Glutamatergic neuron (in vitro differentiated cells): ENCODE measurements at places on chromosomes 6 and 20. TPM values are rescaled to one million over a fixed set of nuclear protein-coding genes. Genes with fewer than 3 reads are reported as not detected.
A peak's percentile ranks its signal among the peaks of the same experiment; 100 is the strongest.

GRCh38 chr6:49606721-49607390 lies 29.8 kb downstream of the RHAG start:
- H3K4me1 ChIP-seq: no peaks in the 10 kb centered on the region
- no peaks in the 10 kb centered on the region for H3K36me3 ChIP-seq
- H3K27ac ChIP-seq: no peak overlapping the region

- no peak for DNase-seq
- H3K27me3 ChIP-seq: no peaks in the 10 kb centered on the region
Observed at GRCh38 chr20:11210611-11211010, 536.8 kb upstream of the JAG1 start.

ADGRF1 gene
- total RNA-seq: not detected

MBOAT1 gene
- not detected for total RNA-seq

- H3K4me1 ChIP-seq: peaks cover 48% of the 10 kb centered on the region
- no peak overlapping the region for H3K27ac ChIP-seq
- no peak for DNase-seq
- peaks cover 6% of the 10 kb centered on the region for H3K27me3 ChIP-seq
- H3K4me3 ChIP-seq: no peak overlapping the region
Observed at GRCh38 chr6:111842271-111842822, 30.9 kb downstream of the FYN start.

DNA sequence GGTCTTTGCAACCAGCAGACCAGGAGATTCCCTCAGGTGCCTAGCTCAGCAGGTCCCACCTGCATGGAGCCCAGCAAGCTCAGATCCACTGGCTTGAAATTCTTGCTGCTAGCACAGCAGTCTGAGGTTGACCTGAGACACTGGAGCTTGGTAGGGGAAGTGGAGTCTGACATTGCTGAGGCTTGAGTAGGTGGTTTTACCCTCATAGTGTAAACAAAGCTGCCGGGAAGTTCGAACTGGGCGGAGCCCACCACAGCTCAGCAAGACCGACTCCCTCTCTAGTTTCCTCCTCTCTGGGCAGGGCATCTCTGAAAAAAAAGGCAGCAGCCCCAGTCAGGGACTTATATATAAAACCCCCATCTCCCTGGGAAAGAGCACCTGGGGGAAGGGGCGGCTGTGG lies 34.3 kb downstream of the PRSS35 start:
- H3K27me3 ChIP-seq: no peaks in the 10 kb centered on the region
- no peak overlapping the region for H3K4me3 ChIP-seq
- H3K36me3 ChIP-seq: peaks cover 4% of the 10 kb centered on the region
- no peak for DNase-seq
- no peak overlapping the region for H3K27ac ChIP-seq

DNA sequence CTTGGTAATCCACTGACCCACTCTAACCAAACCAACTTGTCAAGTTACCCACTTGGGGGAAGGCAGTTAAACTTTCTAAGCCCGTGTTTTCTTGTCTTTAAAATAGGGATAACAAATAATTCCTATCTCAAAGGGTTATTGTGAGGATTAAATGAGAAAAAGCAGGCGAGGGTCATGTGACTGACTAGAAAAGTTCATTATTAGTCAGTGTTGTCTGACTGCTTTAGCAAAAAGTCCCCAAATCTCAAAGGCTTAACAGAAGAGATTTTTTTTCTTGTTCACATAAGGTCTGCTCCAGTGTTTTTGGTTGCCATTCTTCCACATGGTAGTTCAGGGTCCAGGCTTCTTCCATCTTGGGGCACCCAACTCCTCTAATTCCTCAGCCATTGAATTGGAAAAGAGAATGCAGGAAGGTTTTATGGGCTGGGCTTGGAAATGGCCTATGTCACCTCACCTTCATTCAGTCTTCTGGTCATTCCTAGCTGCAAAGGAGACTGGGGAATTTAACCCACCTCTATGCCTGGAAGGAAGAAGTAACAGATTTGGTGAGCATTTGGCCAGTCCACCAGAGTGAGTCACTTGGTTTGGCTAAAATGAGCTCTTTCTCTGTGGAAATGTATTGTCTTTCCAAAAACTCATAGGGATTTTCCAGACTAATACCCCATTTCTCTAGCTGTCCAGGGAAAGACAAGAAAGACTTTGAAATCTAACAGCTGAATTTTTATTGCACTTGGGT lies 77.0 kb downstream of the CAP2 start:
- no peak overlapping the region for H3K4me3 ChIP-seq
- H3K4me1 ChIP-seq: peaks cover 5% of the 10 kb centered on the region
- no peaks in the 10 kb centered on the region for H3K36me3 ChIP-seq
- no peak for DNase-seq

GRCh38 chr6:20332441-20333006 lies 69.2 kb upstream of the E2F3 start:
- peak; percentile 20 for DNase-seq
- no peak overlapping the region for H3K27ac ChIP-seq
- H3K27me3 ChIP-seq: no peaks in the 10 kb centered on the region
- H3K36me3 ChIP-seq: no peaks in the 10 kb centered on the region

DNA sequence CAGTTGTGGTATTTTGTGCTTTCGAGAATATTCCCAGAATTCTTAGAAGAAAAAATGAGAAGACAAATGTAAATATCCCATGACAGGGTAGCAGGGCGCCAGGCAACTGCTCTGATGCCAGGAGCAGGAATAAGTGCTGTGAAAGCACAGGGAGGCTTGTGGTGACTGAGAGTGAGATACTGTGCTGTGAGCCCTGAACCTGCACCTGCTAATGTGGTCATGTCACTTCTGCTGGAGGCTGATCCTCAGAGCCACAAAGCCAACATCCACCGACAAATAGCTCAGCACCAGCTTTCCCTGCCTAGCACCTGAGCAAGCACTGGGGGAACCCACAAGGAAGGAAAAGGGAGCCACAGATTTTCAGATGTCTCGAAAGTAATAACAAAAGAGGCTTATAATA lies 368.6 kb upstream of the CDH4 start:
- H3K4me1 ChIP-seq: peaks cover 6% of the 10 kb centered on the region
- H3K36me3 ChIP-seq: no peaks in the 10 kb centered on the region
- peaks cover 3% of the 10 kb centered on the region for H3K27me3 ChIP-seq
- no peak overlapping the region for H3K4me3 ChIP-seq

DNA sequence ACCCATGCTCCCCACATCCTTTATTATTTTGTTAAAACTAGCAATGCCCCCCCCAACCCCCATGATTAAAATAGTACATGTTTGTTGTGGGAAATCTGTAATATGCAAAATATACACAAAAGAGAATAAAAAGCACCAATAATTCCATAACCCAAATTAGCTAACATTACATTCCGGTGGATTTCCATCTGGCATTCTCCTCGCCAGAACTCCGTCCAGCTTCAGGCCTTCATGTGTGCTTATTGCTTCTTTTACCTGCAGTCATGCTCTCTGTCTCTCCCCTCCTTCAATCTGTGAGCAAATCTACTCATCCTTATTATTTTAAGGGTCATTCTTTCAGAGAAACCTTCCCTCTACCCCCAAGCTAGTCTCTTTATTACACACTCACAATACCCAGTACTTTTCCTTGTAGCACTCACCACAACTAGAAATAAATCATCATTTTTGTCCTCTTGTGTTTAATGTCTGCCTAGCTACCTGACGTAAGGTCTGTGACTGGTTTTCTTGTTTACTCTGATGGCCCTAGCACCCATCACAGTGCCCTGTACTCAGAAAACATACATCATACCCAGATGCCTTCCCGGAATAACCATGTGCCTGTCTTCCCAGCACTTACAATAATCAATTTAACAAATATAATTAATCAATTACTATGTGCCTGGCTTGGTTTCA lies 25.6 kb upstream of the IER3 start:
- DNase-seq: no peak
- no peak overlapping the region for H3K4me3 ChIP-seq
- no peaks in the 10 kb centered on the region for H3K36me3 ChIP-seq
- H3K4me1 ChIP-seq: no peaks in the 10 kb centered on the region

DNA sequence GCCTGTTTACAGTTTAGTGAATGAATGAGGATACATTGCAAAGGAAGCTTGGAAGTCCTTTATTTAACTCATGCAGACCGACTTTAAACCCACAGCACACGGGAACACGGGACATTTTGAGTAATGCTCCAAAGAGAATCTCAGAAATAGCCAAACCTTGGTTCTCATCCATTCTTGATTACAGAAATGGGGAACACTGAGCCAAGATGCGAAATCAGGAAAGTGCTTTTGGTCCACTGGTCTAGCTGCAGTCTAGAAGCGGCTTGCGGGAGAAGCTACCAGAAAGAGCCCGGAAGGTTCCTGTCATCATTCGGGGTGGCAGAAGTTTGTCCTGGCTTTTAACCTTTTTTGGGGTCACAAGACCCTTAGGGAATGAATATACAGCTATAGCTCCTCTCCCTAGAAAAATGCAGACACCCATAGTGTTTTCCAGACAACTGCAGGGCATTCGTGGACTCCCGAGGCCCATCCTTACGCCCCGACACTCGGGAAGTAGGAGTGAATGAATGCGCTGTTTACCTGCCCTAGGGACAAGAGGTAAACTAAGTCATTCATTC lies 475 bp upstream of the TMEM181 start:
- peak overlapping the region; percentile 70 for H3K27ac ChIP-seq
- peaks cover 10% of the 10 kb centered on the region for H3K27me3 ChIP-seq
- H3K36me3 ChIP-seq: no peaks in the 10 kb centered on the region
- no peak for DNase-seq
- peaks cover 42% of the 10 kb centered on the region for H3K4me1 ChIP-seq

GRCh38 chr6:112352607-112353006 lies 5.5 kb downstream of the RFPL4B start:
- H3K4me3 ChIP-seq: no peak overlapping the region
- DNase-seq: no peak
- H3K27me3 ChIP-seq: no peaks in the 10 kb centered on the region
- no peaks in the 10 kb centered on the region for H3K4me1 ChIP-seq
- peaks cover 8% of the 10 kb centered on the region for H3K36me3 ChIP-seq

- no peaks in the 10 kb centered on the region for H3K4me1 ChIP-seq
- H3K27ac ChIP-seq: peak overlapping the region; percentile 3
- H3K27me3 ChIP-seq: no peaks in the 10 kb centered on the region
- H3K36me3 ChIP-seq: peaks cover 5% of the 10 kb centered on the region
- no peak for DNase-seq
- H3K4me3 ChIP-seq: no peak overlapping the region
Observed at GRCh38 chr6:136404627-136405419, 115.2 kb upstream of the BCLAF1 start.

- peaks cover 2% of the 10 kb centered on the region for H3K4me1 ChIP-seq
- peak; percentile 23 for DNase-seq
- no peaks in the 10 kb centered on the region for H3K36me3 ChIP-seq
- H3K27ac ChIP-seq: no peak overlapping the region
Observed at GRCh38 chr20:10131732-10132345, 86.8 kb upstream of the SNAP25 start.

EYS gene
- 13.2 TPM for total RNA-seq

DNA sequence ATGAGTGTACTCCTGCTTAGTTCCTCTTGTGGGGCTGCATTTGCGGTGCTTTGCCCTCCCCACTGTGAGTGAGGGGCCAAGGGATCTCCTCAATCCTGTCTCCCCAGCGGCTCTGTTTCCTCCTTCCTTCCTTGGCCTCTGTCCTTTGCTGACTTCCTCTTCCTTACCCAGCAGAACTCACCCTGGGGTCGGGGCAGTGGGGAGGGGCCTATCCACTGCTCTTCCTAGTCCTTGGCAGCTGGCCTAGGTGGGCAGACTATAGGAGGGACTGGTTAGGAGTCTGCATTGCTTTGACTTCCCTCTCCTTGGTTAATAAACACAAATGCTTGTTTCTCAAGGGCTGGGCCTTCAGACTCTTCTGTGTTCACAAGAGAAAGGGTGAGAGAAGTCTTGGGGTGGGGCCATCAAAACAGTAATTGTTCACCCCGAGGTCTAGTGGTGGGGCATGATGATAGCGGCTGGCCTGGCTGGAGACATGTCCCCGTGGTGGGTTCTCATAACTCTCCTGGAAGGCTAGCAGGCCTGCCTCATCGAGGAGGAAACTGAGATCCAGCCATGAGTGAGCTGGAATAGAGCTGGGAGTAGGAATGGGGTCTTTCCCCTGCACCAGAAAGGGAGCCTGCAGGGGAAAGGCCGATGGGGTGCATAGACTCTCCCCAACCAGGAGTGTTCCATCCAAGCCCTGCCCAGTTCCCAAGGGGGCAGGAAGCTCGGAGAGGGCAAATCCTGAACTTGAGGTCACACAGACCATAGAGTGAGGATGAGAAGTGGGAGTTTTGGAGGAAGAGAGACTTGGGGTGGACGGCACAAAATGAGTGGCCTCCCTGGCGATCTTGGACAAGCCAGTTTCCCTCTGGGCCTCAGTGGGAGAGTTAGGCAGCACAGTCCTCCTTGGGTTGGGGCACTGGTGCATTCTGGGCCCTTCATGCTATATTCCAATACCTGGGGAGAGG lies 12.7 kb downstream of the FAM110A start:
- peak overlapping the region; percentile 98 for H3K27ac ChIP-seq
- peak overlapping the region; percentile 98 for H3K4me3 ChIP-seq
- H3K27me3 ChIP-seq: peaks cover 15% of the 10 kb centered on the region
- no peak for DNase-seq
- peaks cover 8% of the 10 kb centered on the region for H3K36me3 ChIP-seq

DNA sequence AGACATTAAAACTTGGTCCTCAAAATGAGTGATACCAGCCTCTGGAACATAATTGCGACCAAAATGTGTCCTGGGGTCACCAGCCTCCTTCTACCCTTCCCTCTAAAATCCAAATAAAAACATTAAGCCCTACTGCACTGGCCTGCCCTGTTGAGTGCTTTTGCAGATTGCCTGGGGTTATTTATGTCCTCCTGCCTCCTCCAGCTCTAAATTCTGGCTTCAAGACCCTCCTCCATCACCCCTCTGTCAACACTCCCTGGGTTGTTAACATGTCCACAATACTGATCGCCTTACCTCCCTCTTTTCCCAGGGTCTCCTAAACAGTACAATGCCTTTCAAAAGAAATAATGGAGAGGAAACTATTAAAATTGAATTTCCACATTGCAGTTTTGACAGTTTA lies 327.5 kb downstream of the NRN1 start:
- DNase-seq: no peak
- peaks cover 8% of the 10 kb centered on the region for H3K4me1 ChIP-seq
- no peak overlapping the region for H3K27ac ChIP-seq
- H3K4me3 ChIP-seq: no peak overlapping the region

- H3K27ac ChIP-seq: no peak overlapping the region
- H3K36me3 ChIP-seq: no peaks in the 10 kb centered on the region
- DNase-seq: no peak
Observed at GRCh38 chr6:81747327-81747726, 5.2 kb downstream of the TENT5A start.

- no peaks in the 10 kb centered on the region for H3K4me1 ChIP-seq
- no peak for DNase-seq
- peak overlapping the region; percentile 2 for H3K4me3 ChIP-seq
- peaks cover 7% of the 10 kb centered on the region for H3K36me3 ChIP-seq
Observed at GRCh38 chr6:33976437-33977360, 169.2 kb downstream of the GRM4 start.

DNA sequence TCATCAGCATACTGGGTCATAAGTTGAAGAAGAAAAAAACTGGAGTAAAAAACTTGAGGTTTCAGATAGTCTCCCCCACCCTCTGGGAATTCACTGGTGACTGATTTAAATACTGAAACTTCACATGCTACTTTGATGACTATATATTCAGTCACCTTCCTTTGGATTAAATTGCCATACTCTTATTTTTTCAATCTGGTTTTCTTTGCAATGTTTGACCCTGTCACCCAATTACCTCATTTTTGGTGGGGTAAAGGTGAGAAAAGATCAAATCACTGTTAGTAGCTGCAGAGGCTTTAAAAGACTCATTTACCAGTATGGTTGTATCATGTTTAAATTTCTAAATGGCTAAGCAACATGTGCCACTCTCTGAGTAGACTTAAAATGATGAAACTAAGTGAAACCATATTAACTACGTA lies 862.7 kb upstream of the FLRT3 start:
- no peak overlapping the region for H3K27ac ChIP-seq
- no peak for DNase-seq
- H3K4me1 ChIP-seq: no peaks in the 10 kb centered on the region
- no peak overlapping the region for H3K4me3 ChIP-seq
- no peaks in the 10 kb centered on the region for H3K27me3 ChIP-seq

KHDC1L gene
- total RNA-seq: 2.2 TPM

STMND1 gene
- total RNA-seq: not detected

ECT2L gene
- total RNA-seq: 2.7 TPM

ZSCAN31 gene
- total RNA-seq: 6.9 TPM

ENPP5 gene
- 1.2 TPM for total RNA-seq
